Osteocyte (in vitro differentiated cells): ENCODE measurements at places on chromosomes 5 and 9.

GRCh38 chr9:130877300-130877699 lies 19.3 kb downstream of the QRFP start:
- H3K36me3 ChIP-seq: peaks cover 56% of the 10 kb centered on the region
- H3K4me3 ChIP-seq: no peak overlapping the region

- no peak for DNase-seq
- H3K27me3 ChIP-seq: no peaks in the 10 kb centered on the region
- peaks cover 15% of the 10 kb centered on the region for H3K36me3 ChIP-seq
- peak overlapping the region; percentile 6 for H3K27ac ChIP-seq
- H3K4me1 ChIP-seq: peaks cover 72% of the 10 kb centered on the region
Measured at GRCh38 chr9:124693403-124693802, 77.7 kb downstream of the NR6A1 start.

DNA sequence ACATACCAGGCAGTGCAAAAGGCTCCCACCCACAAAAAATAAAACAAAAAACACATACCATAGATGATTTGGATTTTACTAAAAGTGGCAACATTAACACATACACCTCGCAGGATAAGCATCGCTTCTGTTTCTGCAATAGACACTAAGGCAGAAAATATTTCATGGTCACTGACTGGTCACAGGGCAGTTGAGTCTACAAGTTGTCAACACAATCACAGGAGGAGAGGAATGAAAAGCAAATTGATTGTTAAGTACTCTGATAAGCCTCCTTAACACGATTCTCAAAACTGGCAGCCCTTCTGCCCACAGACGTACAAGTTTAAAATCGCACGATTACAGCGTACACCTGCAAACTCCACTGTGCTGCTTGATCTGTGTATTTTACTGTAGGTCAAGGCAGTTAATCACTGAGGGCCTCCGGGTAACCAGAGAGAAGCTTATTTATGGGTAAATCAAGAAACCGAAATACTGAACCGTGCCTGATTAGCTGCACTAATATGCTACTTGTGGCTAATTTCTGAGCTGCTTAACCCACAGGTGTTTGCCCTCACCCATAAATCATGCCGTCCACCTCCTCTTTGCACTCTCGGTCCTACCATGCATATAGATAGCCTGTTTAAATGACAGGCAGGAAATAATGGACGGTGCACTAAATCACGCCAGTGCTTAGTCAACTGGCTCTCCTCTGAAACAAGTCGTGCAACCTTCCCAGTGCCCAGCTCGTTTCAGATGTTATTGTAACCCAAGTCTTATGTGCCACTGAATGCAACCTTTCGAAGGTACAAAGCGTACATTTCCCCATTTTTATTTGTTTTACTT lies 659.4 kb upstream of the ADAMTS16 start:
- H3K36me3 ChIP-seq: no peaks in the 10 kb centered on the region
- no peak overlapping the region for H3K27ac ChIP-seq
- no peak for DNase-seq
- no peak overlapping the region for H3K4me3 ChIP-seq

- H3K36me3 ChIP-seq: peaks cover 7% of the 10 kb centered on the region
- no peak overlapping the region for H3K27ac ChIP-seq
- no peak for DNase-seq
- H3K4me1 ChIP-seq: peaks cover 2% of the 10 kb centered on the region
- no peaks in the 10 kb centered on the region for H3K27me3 ChIP-seq
Measured at GRCh38 chr9:115964710-115965347, 188.8 kb upstream of the PAPPA start.

GRCh38 chr9:91138760-91139159 lies 223.0 kb downstream of the AUH start:
- H3K36me3 ChIP-seq: no peaks in the 10 kb centered on the region
- DNase-seq: no peak
- H3K4me3 ChIP-seq: no peak overlapping the region
- no peak overlapping the region for H3K27ac ChIP-seq
- H3K27me3 ChIP-seq: no peaks in the 10 kb centered on the region
